GM04503 (cell line): ENCODE measurements at places on chromosomes 1 and 21.

DNA sequence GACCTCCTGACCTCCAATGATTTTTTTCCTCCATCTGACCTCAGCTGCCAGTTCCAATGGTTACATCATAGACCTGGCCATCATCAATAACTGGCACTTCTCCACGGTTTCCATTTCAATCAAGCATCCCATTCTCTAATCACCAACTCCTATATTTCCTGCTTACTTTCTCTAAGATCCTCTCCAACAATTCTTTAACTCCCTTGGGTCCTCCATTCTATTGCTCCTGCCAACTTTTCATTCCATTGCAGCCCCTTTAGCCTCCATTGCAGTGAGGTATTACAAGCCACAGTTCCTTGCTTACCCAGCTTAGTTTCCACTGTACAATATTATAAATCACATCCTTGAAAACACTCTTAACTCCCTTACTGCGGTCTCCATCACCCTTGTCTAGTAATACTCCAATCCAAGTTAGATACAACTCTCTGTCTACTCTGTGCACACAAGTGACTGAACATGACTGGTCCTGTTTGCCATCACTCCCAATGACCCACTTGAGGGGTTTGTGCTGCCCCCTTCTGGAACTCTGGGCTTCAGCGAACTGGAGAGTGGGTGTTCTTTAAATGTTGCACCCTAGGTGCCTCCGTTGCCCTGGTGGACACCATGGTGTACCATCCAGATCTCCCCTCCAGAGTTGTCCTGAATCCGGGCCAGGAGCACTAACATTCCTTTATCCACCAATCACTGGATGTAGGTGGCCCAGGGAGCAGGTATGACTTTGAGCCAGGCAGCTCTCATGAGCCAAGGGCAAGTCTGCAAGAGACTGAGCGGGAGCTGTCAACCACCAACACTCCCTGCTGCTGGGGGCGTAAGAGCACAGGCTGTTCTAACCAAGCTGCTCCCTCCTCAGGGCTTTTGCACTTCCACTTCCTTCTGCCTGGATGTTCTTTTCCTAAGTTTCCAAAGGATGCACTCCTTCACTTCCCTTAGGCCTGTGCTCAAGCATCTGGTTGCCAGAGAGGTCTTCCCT, 3.7 kb upstream of the FNDC7 start:
- DNase-seq = no peak

DNA sequence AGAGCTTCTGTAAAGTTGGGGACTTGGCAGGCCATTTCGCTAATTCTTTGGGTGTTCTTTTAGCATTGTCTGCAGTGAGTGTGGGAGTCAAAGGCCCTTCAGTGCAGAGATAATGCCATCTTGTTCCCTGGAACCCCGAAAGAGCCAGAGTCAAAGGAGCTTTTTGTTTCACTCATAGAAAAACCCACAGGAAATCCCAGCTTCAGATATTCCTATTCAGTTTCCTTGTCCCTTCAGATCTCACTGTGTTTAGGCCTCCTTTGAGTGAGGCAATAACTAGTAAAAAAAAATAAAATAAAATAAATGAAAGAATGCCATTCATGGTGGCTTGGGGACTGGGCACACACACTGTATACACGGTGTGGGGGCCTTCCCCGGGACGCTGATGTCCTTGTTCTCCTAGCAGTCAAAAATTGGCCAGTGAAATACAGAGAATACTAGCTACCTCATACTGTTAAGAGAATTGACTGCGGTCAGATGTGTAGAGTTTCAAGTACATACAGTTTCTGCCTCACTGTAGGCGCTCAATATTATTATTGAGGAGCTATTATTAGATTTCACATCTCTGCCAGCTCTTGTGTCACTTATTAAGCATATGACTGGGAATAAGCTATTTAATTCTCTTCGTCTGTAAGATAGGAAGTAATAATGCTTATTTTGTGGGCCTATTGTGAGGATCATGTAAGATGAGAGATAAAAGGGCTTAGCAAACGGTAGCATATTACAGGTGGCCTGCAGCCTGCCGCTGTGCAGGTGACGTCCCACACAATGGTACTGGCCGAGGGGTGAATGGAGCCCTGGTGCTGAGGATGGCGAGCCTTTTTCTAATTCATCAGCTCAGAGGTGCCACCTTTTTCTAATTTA, 16.7 kb downstream of the DISC1 start:
- no peak for DNase-seq

DNA sequence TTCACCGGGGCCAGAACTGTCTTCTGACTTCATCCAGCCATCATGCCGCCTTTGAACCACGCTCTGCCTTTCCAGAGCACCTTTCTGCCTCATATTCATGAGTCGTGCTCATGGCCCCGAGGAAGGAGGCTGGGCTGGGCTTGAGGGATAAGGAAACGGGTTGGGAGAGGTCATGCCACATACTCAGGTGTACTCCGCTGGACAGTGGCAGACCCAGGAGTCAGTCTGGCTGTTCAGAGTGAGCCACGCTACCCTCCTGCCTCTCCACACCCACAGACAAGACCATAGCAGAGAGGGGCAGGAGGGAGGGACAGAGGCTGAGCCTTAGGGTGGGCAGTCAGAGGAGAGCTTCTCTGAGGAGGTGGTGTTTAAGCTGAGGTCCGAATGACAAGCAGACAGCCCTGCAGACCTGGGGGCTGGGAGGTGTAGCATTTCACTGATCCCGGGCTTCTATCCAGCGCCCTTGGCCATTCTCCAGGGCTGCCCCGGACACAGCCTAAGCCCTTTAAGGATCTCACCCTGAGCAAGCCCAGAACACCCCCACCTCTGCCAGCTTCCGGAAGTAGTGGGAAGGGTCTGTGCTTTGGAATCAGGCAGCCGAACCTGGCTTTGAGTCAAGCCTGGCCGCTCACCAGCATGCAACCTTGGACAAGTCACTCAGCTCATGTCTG, 102.3 kb downstream of the LACTBL1 start:
- no peak for DNase-seq

GRCh38 chr1:18515120-18515667, 34.5 kb downstream of the KLHDC7A start:
- no peak for DNase-seq

- no peak for DNase-seq
Measured at GRCh38 chr1:203463469-203464062, 12.0 kb upstream of the PRELP start.

DNA sequence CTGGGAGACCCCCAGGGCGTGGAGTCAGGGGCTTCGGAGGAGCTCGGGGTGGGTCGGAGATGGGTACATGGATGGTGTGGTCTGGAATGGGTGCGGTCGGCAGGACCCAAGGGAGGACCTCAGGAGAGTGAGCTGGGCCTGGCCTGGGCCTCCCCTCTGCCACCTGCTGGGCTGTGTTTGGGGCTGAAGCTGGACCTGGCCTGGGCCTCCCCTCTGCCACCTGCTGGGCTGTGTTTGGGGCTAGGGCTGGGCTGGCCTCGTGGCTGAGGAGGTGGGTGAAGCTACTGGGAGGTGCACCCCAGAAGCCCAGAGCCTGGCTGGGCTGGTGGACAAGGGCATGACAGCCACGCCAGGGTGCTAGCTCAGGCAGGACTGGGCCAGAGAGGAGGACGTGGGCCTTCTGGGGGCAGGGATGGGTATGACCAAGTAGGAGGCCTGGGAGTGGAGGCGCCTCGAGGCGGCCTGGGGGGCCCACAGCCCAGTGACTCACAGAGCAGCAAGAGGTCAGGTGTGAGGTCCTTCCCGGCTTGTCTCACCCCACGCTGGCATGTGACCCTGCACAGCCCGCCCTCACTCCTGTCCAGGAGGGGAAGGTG, 14.5 kb downstream of the SAMD11 start:
- DNase-seq = no peak
